ENCODE measurements at places on chromosomes 5 and 9.

- DNase-seq = no peak
These were observed 16.1 kb downstream of the TXN start for GRCh38 chr9:110240198-110240597.

- DNase-seq = no peak
These were observed 44.0 kb upstream of the AKNA start for GRCh38 chr9:114431770-114432169.

DNA sequence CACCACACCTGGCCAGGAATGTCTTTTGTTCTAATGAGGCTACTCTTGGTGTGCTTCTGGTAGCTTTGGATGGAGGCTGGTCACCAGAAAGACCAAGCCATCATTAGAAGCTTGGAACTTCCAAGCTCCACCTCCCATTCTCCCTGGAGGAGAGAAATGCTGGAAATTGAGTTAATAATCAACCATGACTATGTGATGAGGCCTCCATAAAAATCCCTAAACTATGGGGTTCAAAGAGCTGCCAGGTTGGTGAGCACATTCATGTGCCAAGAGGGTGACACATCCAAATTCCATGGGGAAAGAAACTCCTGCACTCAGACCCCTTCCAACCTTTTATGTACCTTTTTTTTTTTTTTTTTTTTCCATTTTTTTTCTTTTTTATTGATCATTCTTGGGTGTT is 105.5 kb upstream of the SPATA31C2 start:
- DNase-seq = no peak

DNA sequence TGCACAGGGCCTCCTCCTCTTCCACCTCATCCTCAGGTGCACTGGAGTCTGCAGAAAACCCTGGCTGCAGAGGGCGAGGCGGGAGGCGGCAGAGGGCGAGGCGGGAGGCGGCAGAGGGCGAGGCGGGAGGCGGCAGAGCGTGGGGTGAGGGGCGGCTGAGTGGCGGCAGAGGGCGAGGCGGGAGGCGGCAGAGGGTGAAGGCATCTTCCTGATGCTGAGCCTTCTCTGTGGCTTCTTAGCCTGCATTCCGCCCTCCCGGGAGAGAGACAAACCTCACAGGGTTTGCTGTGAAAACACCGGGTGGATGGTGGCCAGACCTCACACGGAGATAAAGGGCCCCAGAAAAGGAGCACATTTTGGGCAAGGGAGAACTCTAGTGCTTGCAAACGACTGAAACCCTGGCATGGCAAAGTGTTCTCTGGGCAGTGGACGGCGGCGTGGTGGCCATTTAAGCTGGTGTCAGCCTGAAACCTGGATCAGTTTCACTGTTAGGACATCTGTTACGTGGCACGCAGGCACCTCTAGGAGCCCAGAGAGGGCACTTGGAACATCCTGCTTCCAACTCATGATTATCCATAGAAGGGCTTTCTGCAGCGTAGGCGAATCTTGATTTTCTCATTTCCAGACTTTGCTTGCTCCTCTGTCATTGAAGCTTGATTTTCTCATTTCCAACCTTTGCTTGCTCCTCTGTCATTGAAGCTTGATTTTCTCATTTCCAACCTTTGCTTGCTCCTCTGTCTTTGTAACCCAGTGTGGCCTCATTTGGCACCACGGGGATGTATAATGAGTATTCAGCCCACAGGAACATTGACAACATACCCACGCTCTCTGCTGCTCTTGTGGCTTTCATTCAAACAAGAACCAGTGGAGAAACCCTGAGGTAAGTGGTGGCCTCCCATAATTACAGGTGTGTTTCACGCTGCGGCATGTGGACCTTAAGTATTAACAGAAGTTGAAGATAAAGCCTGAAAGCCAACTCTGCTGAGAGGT is 16.3 kb upstream of the PLEKHG4B start:
- DNase-seq = no peak

DNA sequence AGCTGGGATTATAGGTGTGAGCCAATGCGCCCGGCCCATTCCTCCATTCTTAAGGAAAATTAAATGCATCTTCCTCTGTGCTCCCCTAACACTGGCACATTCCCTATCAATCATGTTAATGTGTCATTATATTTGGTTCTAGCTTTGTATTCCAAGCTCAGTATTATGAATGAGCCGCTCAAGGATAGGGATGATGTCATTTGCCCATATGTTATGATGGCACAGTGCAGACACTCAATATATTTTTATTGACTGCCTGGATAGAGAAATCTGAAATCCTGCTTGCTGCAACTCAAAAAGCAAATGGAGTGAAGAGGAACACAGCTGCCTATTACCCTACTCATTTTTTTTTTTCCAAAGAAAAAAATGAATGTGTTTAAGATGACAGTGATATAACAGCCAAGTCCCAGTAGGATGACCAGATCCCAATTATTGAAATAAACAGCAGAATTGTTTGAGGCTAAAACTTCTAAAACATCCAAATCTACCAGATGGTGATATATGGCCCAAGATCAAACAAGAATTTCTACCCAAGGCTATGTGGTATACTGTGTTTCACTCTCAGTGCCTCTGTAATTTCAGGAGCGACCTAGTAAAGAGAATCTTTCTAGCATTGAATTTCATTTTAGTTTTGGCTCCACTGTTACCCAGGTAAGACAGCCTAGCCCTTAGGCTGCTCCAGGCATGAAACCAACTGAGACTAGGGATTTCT is 16.3 kb downstream of the SUSD1 start:
- DNase-seq = no peak

- no peak for DNase-seq
These were observed 96.3 kb downstream of the CACNA1B start for GRCh38 chr9:137973829-137974416.

GRCh38 chr5:100890461-100891008 is 12.5 kb downstream of the ST8SIA4 start:
- DNase-seq = no peak

GRCh38 chr9:86102626-86103025 is 3.3 kb upstream of the GOLM1 start:
- no peak for DNase-seq

DNA sequence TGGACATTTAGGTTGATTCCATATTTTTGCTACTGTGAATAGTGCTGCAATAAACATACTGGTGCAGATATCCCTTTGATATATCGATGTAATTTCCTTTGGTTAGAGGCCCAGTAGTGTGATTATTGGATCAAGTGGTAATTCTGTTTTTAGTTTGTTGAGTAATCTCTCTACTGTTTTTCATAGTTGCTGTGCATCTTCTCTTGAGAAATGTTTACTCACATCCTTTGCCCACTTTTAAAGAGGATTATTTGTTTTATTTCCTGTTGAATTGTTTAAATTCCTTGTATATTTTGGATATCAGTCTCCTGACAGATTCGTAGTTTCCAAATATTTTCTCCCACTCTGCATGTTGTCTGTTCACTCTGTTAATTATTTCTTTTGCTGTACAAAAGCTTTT is 352.6 kb upstream of the TARS1 start:
- no peak for DNase-seq

DNA sequence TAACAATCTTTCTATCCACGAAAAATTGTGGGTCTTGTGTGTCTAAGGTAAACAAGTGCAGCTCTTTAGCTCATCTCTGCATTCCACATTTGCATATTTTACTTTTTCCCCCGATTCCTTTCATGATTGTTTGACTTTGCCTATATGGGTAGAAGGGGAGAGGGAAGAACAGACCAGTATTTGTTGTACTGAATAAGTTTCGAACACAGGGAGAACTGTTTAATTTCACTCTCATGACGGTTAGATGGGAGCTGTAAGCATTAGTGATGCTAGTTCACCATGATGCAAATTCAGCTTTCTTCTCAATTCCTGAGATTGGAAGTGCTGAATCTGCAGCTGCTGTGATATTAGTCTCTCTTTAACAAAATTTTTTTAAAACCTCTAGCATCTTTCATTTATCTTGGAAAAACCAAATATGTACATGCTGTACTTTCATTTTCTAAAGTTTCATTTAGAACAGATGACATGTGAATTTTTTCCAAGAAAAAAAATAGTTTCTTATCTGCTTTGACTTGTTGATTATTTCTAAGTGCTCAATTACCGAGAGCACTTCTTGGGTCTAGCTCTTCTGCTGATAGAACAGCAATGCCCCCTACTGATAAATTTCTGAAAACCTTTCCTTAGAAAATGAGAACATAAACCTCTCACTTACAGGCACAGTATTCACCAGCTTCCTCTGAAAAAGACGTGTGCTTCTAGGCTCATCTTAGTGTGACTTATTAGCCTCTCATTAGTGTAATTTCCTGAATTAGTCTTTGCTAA is 149.5 kb downstream of the BAAT start:
- no peak for DNase-seq

GRCh38 chr9:123500336-123500735 is 144.3 kb downstream of the CRB2 start:
- no peak for DNase-seq

DNA sequence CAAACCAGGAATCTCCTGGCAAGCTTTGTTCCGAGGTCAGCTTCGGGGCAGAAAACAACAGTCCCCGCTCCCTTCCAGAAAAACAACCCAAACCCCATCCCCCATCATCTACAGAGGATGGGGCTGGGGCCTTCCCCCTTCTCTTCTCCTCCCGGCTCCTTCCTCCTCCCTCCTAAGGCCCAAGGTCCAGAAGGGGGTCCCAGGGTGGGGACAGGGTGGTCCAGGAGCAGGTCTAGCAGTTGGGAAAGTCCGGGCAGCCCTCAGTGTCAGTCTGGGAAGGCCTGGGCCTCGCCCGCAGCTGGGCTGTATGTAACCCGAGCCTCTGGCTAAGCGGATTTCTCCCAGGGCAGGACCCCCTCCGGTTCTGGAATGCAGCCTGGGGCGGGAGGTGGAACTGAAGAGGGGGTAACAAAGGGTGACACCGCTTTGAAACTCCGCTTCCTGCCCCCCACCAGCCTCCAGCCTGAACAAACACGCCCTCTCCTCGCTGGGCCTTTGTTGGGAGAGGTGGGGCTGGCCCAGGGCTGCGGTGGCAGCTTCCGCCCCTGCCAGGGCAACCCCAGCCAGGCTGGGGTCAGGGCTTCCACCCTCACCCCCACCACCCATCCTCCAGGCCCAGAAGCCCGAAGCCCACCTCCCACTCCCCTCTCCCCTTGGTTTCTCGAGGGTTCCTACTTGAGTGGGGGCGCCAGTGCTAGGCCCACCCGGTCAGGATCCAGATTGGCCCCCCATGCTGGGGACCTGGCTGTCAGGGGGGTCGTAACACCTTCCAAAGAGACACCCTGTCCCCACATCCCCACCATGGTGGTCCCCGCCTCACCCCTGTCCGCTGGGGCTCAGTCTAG is 63.5 kb downstream of the C9orf50 start:
- no peak for DNase-seq

- DNase-seq = no peak
These were observed 267.9 kb upstream of the PDE4D start for GRCh38 chr5:60161340-60161934.

DNA sequence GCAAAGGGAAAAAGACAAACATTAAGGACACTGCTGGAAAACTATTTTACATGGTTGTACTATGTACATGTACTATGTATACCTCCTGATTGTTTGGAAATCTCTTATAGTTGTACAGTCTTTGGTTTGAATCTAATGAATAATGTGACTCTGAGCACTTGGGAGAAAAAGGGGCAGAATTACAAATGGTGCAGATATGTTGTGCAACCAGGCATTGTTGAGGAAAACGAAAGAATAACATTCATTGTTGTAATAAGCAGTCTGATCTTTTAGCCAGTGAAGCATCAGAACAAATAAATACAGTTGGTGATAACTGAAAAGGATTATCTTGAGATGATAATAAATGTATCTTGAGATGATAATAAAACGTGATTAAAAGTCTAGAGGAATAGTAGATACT is 87.2 kb downstream of the CSNK1G3 start:
- no peak for DNase-seq
